Activated naive CD8-positive, alpha-beta T cell treated with anti-CD3 and anti-CD28 coated beads, Interleukin-2, amount 10 ng/mL, durations not matched to agents 7 days and 5 days (primary cell): ENCODE measurements at places on chromosomes 16 and 17.

DNA sequence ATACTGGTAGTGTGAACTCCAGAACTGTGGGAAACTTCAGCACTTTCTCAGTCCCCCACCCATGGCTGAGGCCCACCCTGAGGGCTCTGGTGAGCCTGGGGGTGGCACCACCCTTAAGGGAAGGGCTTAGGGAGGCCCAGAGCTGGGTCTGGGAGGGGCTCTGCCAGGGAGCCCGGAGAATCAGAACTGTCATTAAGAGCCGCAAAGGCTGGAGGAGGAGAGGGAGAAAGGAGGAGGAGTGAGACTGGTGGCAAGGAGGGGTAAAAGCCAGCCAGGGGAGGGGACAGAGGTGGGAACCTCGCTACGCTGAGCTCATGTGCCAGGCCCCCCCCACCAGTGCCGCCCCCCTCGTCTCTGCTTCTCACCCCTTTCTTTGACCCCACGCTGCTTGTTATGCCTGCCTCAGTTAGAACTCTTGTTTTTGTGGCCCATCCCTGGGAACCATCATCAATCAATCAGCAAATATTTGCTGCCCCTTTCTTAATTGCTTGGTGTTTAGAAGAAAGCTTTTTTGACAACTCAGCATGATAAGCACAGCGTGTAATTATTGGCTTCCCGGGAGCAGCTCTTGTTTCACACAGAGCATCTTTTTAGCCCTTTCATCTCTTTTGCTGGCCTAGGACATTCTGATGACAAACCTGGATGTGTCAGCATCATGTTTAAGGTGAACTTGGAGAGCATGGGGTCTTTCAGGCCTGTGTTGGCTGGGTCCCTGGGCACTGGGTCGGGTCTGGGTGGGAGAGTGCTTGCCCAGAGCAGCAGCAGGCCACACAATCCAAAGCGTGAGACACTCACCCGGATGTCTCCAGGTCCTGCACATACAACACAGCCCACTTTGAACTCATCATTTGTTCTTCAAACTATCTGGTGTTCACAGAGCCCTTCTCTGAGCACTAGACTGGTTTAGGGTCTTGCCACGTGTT, 77.7 kb downstream of the NETO2 start:
- DNase-seq, result no peak

DNA sequence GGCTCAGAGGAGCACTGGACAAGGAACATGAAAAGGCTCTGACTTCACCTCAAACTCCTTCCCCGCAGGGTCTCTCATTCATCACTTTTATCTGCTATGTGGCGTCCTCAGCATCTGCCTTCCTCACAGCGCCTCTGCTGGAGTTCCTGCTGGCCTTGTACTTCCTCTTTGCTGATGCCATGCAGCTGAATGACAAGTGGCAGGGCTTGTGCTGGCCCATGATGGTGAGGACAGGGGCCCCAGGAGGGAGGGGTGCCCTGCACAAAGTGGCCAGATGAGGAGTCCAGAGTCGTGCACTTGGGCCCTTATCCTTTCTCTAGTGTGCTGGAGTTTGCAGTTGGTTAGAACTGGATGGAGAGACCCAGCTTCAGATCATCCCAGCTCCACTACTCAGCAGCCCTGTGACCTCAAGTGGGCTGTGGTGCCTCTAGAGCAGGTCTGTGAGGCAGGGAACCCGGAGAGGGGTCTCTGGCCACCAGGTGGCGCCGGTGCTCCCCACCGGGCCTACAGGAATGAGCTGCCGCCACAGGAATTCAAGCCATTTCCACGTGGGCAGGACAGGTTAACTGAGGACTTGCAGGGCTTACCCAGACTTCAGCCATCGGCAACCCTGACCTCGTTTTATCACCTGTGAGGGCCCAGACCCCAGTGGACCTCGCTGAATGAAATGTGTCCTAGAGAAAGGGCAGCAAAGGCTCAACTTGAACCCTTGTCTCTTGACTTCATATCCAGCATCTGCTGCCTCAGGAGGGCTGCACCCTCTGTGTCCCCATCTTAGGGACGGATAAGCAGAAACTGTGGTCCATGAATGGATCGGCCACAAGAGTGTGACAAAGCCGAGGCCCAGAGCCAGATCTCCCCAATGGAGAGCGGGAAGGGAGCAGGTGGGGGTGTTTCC, 4.0 kb downstream of the CMTM3 start:
- DNase-seq, result peak; percentile 88

DNA sequence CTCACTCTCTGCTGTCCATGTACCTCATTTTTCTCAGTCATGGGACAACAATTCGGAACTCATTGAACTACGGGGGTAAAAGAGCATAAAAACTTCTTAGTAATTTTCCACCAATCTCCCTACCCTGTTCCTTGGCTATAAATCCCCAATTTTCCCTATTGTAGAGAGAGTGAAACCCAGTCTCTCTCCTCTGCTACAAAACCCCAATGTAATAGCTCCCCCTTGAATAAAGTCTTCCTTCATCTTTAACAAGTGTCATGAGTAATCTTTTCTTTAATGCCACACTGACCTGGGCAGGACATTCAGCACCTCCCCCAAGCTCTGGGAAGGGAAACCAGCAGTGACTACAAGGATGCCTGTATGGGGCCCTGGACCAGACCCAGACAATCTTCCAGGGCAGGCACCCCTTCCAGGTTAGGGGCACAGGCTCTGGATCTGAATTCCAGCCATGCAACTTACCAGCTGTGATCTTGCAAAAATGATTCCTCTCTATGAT, 10.2 kb upstream of the EIF1 start:
- no peak for DNase-seq

- DNase-seq, result no peak
These were observed 56.3 kb downstream of the ZFHX3 start for GRCh38 chr16:72991644-72992043.

DNA sequence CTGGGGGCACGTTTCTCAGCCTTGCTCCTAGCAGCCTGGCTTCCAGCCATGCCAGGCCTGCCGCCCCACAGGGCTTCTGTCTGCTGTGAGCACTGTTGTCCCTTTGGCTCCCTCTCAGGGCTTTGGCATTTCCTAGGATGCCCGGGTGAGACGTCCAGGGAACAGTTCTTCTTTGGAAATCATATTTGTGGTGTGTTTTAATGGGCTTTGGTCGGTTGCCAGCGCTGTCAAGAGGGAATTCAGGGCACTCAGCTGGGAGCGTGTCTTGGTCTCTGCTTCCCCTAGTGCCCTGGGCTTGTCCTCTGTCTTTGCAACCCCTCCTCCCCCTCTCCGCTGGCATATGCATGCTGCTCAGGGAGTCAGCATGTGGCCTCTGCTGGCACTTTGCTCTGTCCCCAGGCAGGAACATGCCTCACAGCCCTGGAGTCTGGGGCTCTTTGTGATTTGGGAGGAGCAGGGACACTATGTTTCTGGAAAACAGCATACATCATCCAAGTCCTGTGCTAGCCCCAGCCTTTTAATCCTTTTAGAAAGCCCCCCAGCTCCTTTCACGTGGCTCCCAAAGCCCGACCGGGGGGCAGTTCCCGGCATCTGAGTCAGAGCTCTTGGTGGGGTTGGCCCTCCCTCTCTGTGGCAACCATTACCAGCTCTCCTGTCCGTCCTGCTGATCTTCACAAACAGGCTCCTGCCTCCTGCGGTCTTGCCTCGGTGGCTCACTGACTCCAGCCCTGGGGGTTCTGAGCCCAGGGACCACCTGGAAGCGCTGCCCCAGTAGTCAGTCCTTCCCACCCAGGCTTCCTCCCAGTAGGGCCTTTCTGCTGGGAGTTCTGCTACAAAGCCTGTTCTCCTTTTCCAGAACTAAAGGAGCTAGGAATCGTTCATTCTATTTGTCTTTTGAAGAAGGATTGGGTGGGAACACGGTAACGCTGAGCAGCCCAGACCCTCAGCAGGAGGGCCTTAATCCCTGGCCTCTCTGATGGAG, 26.7 kb downstream of the SAP30BP start:
- DNase-seq, result no peak

GRCh38 chr16:84190731-84191388, at the start of gene ADAD2:
Gene ADAD2 (plus strand): TSS chr16:84191157. CDS start chr16:84191231, 74 bp downstream.
- no peak for DNase-seq

GRCh38 chr17:67602974-67603373, 114.8 kb upstream of the NOL11 start:
- peak; percentile 36 for DNase-seq

DNA sequence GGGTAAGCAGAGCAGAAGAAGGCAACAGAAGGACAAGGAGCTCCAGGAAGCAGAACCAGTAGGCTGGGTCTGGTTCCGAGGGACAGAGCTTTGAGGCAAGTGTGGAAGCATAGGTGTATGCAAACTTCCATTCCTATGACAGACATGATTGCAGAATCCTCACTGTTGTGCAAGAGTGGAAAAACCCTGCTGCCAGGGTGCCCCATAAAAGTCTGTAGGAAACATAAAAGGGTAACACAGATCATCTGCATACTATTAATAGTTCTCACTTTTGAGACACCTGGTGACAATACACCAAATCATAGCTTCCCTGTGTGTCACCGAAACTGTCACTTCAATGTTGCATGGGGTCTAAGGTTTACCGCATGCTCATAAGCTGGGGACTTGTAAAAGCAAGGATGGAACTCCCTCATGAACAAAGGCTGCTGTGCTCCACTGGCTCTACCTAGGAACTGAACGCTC, 39.7 kb downstream of the ARHGAP17 start:
- no peak for DNase-seq

DNA sequence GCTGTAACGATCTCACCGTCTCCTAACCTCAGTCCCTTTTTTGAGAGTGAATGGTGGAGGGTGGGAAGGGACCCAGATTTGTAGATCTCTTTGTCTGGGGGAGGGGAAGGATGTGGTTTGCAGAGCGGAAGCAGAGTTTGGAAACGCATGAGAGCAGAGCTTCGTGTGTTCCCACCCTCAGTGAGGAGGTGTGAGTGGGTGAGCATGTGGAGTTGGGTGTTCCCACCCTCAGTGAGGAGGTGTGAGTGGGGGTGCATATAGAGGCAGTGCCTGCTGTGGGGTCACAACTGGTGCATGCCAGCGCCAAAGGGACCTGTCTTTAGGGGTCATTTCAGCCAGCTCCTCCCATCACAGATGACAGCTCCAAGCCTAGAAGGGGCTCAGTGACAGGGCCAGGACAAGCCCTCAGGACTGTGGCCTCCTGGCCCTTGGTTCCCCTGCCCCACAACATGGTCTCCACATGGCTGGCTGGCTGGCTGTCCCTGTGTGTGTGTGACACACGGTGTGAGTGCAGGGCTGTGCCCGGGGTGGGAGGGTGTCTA, 1.8 kb upstream of the CISD3 start:
- peak; percentile 68 for DNase-seq

DNA sequence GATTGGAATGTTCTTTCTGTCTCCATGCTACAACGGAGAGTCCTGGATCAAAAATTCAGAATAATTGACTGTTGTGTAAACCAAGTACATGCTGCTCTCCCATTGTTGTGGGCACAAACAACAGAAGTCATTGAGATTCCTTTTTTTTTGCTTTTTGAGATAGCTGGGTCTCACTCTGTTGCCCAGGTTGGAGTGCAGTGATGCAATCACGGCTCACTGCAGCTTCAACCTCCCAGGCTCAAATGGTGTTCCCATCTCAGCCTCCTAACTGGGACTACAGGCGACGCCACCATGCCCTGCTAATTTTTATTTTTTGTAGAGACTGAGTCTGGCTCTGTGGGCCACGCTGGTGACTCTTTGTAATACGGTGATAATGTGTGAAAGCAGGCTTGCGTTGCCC, 24.5 kb downstream of the NDE1 start:
- no peak for DNase-seq

- no peak for DNase-seq
These were observed 29.2 kb downstream of the AXIN2 start for GRCh38 chr17:65532101-65532890.

GRCh38 chr16:590188-590814, 435 bp downstream of the RAB40C start:
- DNase-seq, result no peak

GRCh38 chr16:30755955-30756780, 5.7 kb downstream of the CFAP119 start:
- no peak for DNase-seq

GRCh38 chr17:29674281-29674680, 51.6 kb upstream of the CORO6 start:
- no peak for DNase-seq

- no peak for DNase-seq
These were observed 50.9 kb downstream of the IL21R start for GRCh38 chr16:27452569-27453493.

DNA sequence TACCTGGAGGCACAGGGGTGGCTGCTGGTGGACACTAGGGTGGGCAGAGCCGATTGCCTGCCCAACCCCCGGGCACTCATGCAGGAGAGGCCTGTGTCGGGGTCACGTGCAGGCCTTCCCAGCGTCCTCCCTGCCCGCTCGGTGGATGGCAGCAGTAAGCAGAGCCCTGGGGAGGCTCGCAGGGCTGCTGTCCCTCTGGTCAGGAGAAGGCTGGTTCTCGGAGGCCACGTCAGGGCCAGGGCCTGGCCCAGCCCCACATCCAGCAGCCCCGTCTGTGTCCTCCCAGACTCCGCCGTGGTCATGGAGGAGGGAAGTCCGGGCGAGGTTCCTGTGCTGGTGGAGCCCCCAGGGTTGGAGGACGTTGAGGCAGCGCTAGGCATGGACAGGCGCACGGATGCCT, 35.6 kb downstream of the TSC2 start:
- no peak for DNase-seq

GRCh38 chr16:1043881-1044451, 28.6 kb upstream of the SSTR5 start:
- no peak for DNase-seq

- DNase-seq, result peak; percentile 58
These were observed 318.4 kb downstream of the SEC14L1 start for GRCh38 chr17:77459018-77459755.

DNA sequence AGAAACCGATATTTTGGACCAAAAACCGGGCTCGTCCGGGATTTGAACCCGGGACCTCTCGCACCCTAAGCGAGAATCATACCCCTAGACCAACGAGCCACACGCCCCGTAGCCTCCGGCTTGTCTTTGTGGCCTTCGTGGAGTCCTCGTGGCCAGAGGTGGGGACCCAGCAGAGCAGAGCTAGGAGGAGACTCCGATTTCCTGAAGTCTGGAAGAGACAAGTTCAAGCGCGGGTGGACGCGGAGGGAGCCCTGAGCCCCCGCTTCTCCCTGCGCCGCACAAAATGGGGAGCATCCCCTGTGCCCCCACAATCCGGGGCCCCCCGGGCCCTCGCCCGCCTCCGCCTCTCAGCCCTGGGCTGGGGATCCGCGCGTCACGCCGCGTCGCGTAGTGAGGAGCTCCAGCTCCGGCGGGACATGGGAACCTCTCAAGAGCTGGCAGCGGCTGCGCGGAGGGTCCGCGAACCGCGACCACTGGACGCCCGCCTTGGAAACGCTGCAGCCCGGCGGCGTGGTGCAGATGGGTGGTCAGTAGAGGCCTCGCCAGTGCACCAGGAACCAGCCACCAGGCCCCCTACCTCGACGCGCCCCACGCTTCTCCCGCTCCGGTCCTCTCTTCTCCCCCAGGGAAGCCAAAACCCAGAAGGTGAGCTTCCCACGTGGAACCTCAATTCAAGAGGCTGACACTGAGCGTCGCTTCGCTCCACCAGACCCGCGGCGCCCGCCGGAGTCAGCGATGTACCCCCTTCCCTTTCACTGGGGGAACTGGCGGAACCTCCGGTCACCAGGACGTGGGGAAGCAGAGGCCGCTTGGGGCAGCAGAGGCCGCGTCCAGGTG, 5.2 kb upstream of the OR1F1 start:
- DNase-seq, result peak; percentile 62

DNA sequence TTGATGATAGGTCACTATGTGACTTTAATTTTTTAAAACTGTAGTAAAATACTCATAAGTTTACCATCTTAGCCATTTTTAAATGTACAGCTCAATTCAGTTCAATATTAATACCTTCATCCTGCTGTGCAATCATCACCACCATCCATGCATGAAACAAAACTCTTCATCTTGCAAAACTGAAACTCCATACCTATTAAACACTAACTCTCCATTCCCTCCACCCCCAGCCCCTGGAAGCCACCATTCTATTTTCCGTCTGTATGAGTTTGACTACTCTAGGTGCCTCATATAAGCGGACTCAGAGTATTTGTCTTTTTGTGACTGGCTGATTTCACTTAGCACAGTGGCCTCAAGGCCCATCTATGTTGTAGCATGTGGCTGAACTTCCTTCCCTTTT, 9.4 kb upstream of the CNEP1R1 start:
- no peak for DNase-seq
